ENCODE measurements at places on chromosomes 1 and 21.

DNA sequence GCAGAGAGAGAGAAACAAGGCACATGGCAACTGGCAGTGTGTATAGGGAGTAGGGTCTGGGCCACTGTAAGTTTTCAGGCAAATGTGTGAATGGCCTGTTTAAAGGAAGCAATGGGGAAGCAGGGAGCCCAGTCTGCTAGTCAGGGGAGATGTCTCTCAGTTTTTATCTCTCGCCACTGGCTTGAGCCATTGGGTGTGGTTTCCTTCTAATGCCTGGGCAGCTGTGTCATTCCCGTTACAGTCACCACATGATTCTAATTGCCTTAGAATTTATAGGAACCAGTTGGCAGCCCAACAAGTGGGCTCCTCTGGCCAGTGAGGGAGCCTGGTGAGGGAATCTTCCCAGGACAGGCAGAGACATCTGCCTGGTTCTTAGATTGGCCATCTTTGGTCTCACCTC, 182.4 kb downstream of the DISC1 start:
- no peak for DNase-seq

DNA sequence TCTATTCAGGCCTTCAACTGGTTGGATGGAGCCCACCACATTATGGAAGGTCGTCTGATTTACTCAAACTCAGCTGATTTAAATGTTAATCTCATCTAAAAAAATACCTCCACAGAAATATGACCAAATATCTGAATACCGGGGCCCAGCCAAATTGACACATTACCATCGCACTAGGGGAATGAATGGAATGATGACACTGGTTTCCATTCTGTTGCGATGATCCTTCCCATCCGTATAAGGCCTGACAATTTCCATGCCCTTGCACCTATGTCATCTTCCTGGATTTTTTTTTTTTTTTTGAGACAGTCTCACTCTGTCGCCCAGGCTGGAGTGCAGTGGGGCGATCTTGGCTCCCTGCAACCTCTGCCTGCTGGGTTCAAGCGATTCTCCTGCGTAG, 397.5 kb downstream of the KIF26B start:
- no peak for DNase-seq

GRCh38 chr1:68145418-68146126, 86.8 kb downstream of the WLS start:
- no peak for DNase-seq

GRCh38 chr1:21325231-21325718, 35.0 kb upstream of the ECE1 start:
- DNase-seq: no peak

DNA sequence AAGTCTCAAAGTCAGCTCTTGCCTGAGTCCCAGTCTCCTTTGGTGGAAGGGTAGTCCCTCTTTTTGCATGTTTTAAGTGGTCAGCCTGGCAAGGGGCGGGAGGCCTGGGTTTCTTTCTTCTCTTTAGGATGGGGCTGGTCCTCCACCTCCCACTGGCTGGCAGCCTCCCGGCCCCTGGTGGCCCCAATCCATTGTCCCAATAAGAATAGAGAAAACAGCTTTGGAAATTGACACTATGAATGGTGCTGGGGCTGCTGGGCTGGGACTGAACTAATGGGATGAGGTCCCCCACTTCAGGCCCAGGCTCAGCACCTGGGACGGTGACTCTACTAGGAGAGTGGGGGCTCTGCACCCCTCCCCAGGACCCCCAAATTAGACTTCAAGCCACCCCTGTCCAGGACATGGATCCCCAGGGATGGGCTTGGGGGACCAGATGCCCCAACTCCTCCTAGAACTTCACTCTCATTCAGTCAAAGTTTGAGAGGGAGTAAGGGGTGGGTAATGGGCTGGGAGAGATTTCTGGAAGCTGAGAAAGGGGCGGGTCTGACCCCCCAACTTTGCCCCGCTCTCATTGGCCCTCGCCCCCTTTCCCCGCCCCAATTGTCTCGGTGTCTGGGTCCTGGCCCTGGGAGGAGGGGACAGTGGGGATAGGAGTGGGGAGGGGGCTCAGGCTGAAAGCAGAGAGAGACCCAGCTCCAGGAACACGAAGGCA, 18.2 kb downstream of the SLC27A3 start:
- no peak for DNase-seq

DNA sequence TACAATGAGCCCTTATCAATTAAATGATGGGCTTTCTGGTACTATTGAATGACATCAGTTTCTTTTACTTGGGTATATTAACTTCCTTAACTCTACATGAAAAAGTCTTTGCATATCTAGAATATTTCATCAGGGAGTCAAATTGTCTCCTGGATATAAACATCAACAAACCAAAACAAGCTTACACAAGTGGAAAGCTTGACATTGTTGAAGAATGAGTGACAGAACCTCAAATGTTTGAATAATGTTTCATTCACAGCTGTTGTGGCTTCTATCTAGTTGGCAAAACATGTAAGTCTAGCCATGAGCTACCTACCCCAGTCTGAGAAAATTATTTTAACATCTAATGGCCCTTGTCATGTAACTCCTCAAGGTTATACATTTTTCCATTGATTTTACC, 604.8 kb upstream of the ADAMTS5 start:
- no peak for DNase-seq

- DNase-seq: no peak
Measured at GRCh38 chr1:212074313-212074712, 38.8 kb downstream of the DTL start.

DNA sequence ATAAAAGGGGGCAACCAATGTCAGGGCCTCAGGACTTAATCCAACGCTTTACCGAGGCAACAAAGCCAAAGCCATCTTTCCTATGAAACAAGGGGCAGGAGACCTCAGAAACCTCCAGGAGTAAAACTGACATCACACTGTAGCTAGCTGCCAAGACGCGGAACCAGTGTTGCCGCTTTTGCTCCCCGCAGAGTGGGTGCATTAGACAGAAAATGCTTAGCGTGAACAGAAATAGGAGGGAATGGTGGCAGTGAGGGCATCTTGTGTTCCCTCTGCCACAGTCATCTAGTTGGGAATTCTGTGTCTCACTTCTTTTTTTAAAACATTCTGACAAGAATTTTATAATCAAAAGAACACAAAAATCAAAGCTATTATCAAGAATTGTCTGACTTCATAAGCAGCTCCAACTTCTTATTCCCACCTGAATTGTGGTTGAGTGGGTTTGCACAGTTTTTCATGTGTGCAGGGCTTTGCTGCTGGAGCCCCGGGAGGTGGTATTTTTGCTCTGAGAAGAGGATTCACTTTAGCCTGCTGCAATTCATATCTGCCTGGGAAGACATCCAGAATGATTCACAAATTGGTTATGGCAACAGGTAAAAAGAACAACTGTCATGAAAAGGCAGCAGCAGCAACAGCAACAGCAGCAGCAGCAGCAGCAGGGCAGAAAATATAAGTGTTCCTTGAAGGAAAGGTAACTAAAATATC, 82.2 kb upstream of the DIRAS3 start:
- no peak for DNase-seq

DNA sequence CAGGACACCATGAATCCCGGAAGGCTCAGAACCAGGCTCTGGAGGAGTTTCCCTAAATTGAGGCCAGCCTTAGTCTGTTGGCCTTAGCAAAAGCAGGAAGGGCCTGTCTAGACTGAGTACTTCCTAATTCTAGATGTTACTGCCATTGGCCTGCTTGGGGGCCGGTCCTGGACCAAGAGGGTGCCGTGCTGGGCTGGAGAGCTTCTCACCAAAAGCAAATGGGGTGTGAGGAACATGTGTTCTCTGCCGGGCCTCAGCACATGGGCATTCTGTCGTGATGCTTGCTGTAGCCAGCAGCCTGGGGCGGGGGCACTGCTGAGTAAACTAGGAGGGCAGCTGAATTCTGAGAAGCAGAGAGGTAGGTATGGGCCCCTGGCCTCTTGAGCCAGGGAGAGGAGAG, 35.7 kb upstream of the MAN1C1 start:
- no peak for DNase-seq

GRCh38 chr1:6093611-6094010, 47.9 kb downstream of the KCNAB2 start:
- DNase-seq: no peak

- peak; percentile 16 for DNase-seq
Measured at GRCh38 chr21:26732432-26733221, 112.6 kb downstream of the ADAMTS1 start.

DNA sequence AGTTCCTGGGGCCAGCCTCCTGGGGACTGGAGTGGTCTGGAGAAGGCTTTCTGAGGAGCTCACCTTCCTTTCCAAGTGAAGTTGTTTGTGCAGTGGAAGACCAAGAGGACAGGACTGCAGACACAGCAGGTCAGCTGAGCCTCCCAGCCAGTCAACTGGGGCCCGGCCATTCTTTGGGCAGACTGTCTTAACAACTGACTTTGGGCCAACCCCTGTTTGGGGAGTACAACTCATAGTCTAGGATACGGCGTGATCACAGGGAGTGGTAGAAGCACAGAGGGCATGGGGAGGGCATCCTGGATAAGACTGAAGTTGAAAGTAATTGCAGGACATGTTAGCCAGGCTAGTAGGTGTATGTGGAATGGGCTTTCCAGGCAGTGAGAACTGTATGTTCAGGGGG, 50.3 kb downstream of the PGM1 start:
- no peak for DNase-seq

- no peak for DNase-seq
Measured at GRCh38 chr1:33993301-33993700, 129.4 kb downstream of the HMGB4 start.

DNA sequence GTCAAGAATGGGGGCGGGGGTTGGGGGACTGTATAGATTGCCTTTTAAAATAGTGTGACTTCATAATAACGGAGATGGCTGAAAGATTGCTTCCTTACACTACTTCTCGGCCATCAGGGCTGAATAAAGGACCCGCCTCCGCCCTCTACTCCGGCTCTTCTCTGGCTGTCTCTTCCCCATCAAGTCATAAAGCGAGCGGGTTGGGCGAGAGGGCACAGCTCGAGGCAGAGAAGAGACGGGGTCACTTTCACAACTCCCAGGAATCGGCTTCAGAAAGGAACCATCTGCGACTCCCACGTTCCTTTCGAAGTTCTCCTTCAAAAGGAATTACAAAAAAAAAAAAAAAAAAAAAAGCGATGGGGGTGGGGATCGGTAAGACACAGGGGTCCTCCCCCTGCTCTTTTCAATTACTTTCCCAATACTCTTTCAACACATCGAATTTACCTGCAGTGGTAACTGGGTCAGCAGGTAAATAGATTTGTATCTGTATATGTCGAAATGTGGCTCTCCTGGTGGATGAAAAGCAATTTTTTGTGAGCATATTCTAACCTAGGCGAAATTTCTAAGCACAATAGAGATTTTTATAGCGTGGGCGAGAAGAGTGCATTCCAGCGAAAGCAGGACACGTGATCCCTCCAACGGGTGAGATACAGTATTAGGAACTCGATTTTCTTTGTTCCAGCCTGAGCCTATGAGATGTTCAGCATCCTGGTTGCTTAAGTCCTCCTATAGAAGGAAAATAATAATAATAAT, 2.0 kb downstream of the LRRC7 start:
- no peak for DNase-seq

GRCh38 chr1:9715536-9716226, 64.2 kb downstream of the PIK3CD start:
- peak; percentile 61 for DNase-seq

DNA sequence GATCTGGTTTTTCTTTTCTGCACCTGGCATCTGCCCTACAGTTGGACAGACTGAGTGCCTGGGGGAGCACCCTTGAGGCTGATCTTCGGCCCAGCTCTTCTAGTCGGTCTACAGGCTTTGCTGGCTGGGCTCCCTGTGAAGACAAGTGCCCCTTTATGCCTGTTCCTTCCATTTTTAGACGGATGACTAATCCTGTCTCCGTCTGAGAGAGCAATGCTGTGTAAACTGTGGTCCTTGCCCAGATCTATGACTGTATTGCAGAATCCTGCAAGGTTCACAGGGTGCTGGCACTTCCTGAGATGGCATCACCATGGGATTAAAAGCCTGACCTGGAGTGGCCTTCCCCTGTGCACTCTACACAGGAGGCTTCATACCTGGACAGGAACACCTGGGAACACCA, 47.6 kb upstream of the SAMD13 start:
- DNase-seq: no peak

DNA sequence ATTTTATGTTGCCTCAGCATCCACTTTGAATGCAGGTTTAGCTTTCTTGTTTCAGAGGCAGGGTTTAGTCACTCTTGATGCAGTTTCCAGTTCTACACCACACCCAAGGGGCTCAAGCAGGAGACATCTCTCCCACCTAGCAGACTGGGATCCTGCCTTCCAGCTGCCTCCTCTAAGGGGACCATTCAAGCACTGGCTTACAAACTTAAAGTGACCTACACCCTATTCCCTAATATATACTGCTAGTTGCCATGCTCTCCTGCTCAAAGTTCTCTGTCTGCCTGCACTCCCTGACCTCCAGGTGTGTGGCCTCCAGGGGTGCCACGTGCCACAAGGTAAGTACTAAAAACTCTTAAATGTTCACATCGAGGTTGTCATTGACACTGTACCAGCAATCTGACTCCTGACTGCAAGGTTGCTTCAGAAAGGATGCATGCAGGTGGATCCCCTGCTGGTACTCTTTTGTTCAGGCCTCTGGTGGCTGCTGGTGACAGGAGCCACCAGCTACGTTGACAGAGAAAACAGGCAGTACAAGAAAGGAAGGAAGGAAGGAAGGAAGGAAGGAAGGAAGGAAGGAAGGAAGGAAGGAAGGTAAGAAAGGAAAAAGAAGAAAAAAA, 185.9 kb downstream of the COQ8A start:
- no peak for DNase-seq

- no peak for DNase-seq
Measured at GRCh38 chr21:44907966-44908895, 12.5 kb downstream of the ITGB2 start.

GRCh38 chr1:21100481-21100921, 76.2 kb downstream of the EIF4G3 start:
- DNase-seq: no peak

DNA sequence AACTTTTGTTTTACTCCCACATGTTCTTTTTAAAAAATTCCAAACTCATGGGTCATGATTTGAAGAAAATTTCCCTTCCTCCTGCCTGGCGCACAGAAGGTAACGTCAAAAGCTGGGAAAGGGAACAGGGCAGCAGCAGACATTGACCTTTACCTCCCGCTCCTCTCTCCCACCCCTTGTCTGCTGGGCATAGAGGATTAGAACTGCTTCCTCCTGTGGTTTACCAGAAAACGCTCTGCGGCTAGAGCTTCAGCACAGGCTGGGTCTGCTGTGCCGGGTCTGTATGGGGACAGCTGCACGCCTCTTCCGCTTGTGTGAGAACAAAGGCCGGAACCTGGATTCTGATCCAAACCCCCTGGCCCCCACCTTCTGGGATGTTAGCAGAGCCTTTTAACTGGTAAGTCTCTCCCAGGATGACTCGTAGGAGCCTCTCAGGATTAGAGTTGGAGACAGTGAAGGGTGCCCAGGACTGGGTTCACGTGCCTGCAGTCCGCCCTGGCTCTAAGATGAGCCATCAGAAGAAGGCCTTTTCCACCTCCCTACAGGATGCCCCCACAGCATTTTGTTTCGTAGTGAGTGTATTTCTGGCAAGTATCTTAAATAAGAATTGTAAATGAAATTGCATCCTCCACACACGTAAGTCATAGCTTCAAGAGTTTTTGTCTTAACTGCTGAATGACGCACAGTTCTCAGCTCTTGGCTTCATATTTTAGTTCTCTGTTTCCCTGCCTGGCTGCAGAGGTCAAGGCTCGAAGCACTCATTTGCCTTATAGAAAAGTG, 5.2 kb downstream of the H6PD start:
- peak; percentile 40 for DNase-seq

GRCh38 chr21:45078877-45079281, 4.5 kb downstream of the ADARB1 start:
- peak; percentile 70 for DNase-seq

Data from activated CD8-positive, alpha-beta memory T cell treated with anti-CD3 and anti-CD28 coated beads, Interleukin-2, amount 50 U/mL, for 4 hours (primary cell).